ENCODE measurements at places on chromosomes 16 and 17.

- no peak for DNase-seq
These were observed 56.3 kb upstream of the HNF1B start for GRCh38 chr17:37801171-37801570.

- no peak for DNase-seq
These were observed 25.5 kb upstream of the METRNL start for GRCh38 chr17:83053739-83054451.

- DNase-seq = no peak
These were observed 215.6 kb downstream of the MSI2 start for GRCh38 chr17:57471868-57472368.

GRCh38 chr16:71389330-71389729 lies 30.8 kb downstream of the CALB2 start:
- DNase-seq = no peak

- DNase-seq = no peak
These were observed 13.6 kb upstream of the TERF2 start for GRCh38 chr16:69399361-69399760.
